ENCODE measurements at places on chromosomes 6 and 20.

DNA sequence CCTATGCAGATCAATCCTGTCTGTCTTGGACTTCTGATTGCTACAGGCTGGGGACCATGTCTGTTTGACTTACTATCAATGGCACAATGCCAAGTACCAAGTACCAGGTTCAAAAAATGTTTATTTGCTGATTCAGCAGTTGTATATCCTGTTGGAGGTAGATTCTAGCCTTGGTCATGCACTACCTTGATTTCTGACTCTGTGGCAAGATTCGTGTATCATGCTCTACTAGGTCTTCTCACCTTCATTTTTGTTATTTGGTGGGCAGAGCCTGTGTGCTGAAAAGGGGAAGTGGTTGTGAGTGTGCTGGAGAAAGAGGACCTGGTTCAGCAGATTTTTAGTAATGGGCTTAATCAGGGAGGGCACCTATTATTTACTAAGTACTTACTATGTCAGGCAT, 192.4 kb upstream of the MYLIP start:
- no peak for DNase-seq

- DNase-seq = no peak
Measured at GRCh38 chr6:92906385-92906784, 513.0 kb downstream of the EPHA7 start.

DNA sequence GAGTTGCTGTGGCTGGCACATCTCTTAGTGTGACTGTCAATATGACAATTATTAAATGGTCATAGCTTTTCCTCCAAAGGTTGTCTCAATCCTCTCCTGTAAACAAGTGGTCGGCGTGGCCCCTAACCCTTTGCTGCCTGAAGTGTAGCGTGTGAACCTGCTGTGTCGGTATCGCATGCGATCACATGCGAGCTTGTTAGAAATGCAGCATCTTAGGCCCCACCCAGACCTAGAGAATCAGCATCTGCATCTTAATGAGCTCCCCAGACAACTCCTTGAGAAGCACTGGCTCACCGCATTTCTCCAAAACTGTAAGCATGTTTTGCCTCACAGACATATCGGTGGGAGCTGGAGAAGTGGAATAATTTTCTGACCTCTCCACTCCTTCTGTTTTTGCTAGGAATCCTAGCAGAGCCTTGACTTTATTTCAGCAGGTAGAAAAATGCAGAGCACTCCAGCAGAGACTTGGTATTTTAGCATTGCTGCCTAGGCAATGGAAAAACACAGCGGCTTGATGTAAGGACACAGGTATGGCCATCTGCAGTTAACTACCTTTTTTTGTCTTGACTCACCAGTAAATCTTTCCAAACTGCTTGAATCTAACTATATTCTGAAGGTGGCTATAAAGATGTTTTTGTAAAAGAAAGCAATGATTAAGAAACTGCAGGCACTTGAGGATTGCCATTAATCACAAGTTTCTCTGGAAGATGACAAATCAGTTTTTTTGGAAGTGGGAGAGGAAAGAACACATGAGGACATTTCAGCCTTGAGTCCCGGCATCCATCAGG, 67.6 kb downstream of the PSMG4 start:
- DNase-seq = no peak

- no peak for DNase-seq
Measured at GRCh38 chr6:156816505-156816904, 39.3 kb downstream of the ARID1B start.

DNA sequence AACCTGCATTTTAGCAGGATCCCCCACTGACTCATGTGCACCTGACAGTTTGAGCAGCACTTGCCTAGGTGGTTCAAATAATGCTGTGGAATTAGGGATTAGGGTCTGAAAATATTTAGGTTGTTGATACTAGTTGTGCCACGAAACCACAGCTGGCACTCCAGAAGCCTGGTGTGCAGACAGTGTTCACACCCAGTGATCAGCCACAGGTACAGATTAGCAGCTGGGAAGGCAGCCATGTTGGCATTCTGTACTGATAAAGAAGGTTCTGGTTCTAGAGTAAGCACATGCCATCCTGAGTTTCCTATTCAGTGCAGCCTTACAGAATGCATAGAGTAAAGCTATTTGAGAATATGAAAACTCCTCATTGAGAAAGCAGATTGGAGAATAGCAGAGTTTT, 30.1 kb downstream of the TMEM74B start:
- no peak for DNase-seq

DNA sequence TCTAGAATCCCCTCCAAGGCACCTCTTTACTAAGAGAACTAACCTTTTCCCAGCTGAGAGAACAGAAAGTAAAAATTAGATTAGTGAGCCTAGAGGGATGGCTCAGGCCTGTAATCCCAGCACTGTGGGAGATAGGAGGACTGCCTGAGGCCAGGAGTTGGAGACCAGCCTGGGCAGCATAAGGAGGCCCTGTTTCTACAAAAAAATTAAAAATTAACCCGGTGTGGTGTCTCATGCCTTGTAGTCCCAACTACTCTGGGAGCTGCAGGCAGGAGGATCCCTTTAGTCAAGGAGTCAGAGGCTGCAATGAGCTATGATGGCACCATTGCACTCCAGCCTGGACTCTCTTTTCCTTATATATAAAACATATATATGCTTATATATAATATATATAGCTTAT, 5.5 kb upstream of the OOEP start:
- no peak for DNase-seq

- DNase-seq = no peak
Measured at GRCh38 chr6:89977808-89978748, 83.8 kb downstream of the GJA10 start.

DNA sequence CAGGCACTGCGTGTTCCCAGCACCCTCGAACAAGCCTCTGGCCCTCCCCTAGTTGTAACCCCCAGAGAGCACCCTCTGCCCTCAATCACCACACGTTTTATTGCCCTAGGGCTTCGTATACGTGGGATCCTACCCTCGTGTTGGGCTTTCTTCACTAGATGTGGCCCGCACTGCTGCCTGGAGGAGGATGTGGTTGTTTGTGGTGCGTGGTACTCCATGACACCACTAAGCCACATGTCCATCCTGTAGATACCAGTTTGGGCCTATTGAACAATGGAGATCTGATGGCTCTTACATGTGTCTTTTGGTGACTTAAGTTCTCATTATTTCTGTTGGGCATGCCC, 17.0 kb downstream of the SLC2A4RG start:
- DNase-seq = peak; percentile 27

- no peak for DNase-seq
Measured at GRCh38 chr20:776165-776564, 7.9 kb upstream of the SLC52A3 start.

GRCh38 chr6:119324718-119325117, 24.8 kb downstream of the MAN1A1 start:
- no peak for DNase-seq

DNA sequence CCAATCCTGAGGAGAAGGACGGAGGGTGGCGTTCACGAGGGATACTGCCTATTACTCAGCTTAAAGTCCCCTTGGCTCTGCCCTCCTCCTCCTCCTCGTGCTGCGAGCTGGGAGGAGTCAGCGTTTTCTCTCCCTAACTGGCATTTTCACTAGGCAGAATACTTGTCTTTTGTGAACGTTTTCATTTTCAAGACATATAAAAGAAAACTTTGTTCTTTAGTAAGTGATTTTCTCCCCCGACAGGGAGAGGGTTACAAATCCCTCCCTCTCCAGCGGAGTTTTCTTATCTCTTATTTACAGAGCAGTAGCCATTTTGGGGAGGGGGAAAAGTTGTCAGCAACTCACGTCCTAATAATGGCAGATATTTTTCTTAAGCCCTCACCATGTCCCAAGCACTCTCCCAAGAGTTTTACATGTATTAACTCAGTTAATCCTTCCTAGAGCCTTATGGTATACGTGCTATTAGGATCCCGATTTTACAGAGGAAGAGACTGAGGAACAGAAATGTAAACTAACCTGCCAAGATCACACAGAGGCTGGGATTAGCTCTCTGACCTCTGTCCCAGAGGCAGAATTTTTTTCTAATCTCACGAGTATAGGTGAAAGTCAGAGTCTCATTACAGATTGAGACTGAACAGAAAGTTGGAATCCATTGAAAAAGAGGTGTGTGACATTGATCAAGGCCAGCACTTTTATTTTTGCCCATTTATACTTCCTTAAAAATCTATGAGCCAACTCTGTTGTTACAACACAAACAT, 30.0 kb upstream of the ZNF217 start:
- DNase-seq = peak; percentile 68

DNA sequence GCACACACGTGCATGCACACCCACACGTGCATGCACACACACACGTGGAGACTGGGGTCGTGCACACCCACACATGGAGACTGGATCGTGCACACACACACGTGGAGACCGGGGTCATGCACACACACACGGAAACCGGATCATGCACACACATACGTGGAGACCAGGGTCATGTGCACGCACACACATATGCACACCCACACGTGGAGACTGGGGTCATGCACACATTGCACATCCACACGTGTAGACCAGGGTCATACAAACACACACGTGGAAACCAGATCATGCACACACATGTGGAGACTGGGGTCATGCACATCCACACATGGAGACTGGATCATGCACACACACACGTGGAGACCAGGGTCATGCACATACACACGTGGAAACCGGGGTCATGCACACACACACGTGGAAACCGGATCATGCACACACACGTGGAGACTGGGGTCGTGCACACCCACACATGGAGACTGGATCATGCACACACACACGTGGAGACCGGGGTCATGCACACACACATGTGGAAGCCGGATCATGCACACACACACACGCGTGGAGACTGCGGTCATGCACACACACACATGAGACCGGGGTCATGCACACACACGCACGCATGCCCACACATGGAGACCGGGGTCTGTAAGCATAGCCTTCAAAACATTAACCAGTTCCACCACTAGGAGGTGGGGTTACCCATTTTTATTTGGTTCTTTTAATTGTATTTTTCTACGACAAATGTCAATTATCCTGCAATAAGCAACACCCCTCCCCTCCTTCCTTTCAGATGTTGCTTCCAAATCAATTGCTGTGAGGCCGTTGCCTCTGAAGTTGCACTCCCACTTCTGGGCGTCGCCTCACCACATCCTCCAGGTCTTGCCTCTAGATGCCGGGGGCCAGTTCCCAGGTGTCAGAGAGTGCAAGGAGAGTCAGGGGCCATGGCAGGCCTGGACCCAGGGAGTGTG, 95.8 kb downstream of the TMEM242 start:
- DNase-seq = peak; percentile 3

GRCh38 chr20:17938871-17939619, 29.5 kb downstream of the SNX5 start:
- peak; percentile 64 for DNase-seq

GRCh38 chr6:36663504-36664446, 14.7 kb upstream of the CDKN1A start:
- DNase-seq = no peak

DNA sequence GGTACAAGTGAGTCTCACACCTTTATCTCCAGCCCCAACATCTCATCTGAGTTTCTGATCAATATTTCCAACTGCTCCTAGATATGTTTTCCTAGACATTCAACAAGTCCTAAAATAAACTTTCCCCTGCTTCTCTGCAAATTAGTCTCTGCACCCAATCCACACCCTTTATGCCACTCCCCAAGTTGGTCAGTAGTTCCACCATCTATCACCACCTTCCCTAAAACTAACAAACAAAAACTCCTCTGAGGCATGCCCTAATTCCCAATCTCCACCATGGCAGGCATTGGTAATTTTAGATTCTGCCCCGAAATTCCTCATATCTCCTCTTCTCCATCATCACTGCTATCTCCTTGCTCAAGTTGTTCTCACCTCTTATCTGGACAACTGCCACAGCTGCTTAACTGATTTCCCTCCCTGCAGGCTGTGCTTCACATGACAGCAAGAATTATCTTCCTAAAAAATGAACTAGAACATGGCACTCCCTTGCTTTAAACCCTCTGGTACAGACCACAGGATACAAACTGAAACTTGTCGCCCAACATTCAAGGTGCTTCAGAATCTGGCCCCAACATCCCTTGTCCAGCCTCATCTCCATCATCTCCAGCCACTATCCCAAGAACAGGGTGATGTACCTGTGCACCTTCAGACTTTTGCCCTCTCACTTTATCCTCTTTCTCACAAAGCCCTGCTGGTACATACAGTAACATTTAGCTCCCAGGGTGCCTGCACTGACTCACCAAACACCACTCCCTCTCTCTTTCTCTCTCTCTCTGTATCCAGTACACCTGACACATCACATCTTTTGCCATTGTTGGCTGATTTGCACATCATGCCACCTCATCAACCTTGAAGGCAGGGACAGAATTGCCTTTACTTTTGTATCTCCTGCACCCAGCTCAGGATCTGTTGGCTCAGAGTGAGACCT, 55.5 kb downstream of the ZHX3 start:
- DNase-seq = no peak

- no peak for DNase-seq
Measured at GRCh38 chr6:56775498-56776166, 132.9 kb upstream of the DST start.

DNA sequence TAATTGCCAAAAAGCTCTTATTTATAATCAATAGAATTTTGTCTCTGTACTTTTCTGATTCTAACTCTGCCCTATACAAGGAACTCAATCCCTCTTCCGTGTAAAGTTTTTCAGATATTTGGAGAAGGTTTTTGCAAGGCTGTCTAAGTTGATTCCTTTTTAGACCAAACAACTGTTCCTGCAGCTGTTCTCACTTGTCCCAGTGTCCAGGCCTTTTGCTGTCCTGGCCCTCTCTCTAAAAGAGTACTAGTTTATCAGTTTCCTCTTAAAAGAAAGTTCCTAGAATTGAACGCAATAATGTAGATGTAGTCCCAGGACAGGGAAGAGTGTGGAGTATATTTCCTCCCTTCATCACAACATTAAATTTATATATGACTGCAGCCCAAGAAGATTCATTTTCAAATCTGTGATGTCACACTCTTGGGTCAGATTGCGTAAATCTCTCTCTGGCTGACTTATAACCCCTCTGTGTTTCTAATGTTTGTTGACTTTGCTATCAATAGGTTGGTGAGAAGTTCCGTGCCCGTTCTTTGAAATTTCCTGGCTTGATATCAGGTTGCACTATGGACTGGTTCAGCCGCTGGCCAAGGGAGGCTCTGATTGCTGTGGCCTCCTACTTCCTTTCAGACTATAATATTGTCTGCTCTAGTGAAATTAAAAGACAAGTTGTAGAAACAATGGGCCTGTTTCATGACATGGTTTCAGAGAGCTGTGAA, 139.4 kb upstream of the GLP1R start:
- no peak for DNase-seq

GRCh38 chr6:151088963-151089362, 150.8 kb upstream of the AKAP12 start:
- DNase-seq = no peak

DNA sequence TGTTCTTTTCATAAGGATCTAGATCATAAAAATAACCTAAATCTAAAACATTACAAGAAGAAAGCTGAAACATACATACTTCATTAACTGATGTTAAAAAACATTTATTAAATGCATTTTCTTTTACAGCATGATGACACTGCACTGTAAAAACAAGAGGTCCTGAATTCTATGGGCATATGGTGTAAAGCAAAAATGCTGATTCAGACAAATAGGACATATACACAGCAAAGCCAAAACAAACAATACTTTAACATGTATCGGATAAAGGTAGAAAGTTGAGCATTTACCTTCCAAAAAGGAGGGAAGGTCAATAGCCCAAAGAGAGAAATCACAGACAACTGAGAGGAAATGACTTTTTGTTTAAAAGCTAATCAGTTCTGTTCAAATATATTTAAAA, 221.5 kb downstream of the RNGTT start:
- DNase-seq = no peak

Data from activated CD4-positive, alpha-beta T cell treated with anti-CD3 and anti-CD28 coated beads, Interleukin-2, amount 50 U/mL, for 16 hours (primary cell).